ENCODE measurements at places on chromosomes 6 and 20.

GRCh38 chr6:16684896-16685554 is 76.2 kb downstream of the ATXN1 start:
- no peak for DNase-seq
- peaks cover 10% of the 10 kb centered on the region for H3K4me1 ChIP-seq
- H3K27me3 ChIP-seq, result no peaks in the 10 kb centered on the region
- H3K36me3 ChIP-seq, result no peaks in the 10 kb centered on the region
- no peak overlapping the region for H3K27ac ChIP-seq
- H3K4me3 ChIP-seq, result no peak overlapping the region

DNA sequence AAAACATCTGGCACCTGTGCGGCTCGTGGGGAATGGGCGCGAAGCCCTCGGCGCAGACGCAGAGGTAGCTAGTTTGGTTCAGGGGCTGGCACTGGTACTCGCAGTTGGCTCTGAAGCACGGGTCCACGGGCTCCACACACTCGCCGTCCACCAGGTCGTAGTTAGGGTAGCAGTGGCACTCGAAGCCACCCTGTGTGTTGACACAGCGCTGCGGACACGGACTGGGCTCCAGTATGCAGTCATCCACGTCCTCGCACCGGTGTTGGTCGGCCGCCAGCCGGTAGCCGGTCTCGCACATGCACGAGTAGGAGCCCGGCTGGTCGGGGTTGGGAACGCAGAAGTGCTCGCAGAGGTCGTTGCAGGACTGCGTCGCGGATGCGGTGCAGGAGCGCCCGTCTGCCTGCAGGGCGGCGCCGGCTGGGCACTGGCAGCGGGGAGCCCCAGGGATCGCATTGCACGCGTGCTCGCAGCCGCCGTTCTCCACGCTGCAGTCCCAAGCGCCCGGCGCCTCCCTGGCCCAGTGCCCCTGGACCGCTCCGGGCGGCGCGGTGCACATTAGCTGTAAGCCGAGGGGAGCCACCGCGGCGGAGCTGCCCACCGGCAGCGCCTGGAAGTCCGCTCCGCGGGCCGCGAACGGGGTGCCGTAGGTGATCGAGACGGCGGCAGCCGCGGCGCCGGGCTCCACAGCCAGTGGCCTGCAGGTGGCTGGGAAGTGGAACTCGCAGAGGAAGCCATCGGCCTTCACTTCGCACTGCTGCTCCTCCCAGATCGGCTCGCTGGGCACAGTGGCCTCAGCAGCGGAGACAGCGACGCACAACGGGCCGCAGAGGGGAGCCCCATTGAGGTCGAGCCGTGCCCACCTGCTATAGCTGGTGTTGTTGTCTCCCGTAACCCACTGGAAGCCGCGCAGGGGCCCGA is 930 bp downstream of the THBD start:
- peak; percentile 24 for DNase-seq
- H3K4me3 ChIP-seq, result peak overlapping the region; percentile 72
- H3K27me3 ChIP-seq, result peaks cover 85% of the 10 kb centered on the region
- H3K4me1 ChIP-seq, result peaks cover 13% of the 10 kb centered on the region
- no peak overlapping the region for H3K27ac ChIP-seq

DNA sequence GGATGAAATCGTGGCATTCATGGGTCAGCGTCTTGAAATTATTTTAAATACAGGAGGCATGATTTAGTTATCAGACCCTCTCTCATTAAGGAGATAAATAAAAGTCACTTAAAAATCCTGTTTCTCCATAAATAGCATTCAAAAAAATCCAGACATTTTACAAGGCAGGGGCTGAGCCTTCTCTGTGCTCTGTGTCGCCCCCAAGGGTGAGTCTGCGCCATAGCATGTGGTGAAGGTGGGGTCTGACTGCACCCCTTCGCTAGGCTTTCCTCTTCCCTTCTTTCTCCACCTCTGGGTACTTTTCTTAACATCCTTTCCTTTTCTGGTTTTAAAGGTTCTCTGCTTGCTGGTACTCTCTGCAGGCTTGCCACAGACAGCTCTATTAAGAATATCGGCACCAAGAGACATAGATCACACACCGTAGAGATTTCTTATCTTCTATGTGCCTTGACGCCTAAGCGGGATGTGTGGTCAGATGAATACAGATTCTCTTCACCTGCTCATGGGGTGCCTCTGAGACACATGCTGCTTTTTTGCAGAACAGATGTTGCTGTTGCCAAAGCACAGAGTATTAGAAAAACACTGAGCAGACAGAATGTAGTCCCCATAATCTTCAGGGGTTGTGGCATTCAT is 20.1 kb upstream of the FAM209A start:
- no peak for DNase-seq
- H3K4me1 ChIP-seq, result no peaks in the 10 kb centered on the region
- no peak overlapping the region for H3K27ac ChIP-seq
- H3K27me3 ChIP-seq, result no peaks in the 10 kb centered on the region
- H3K4me3 ChIP-seq, result no peak overlapping the region

DNA sequence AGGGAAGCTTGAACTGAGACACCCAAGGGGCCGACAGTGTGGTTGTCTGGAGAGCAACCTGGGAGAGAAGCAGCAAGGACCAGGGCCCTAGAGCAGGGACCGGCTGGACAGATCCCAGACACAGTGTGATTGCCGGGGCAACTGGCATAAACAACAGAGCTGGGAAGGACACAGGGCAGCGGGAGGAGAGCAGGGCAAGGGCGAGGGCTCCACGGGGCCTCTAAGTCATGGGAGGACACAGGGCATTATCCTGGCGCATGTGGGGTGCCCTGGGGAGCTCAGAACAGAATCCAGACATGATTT is 31.1 kb upstream of the CCR6 start:
- no peaks in the 10 kb centered on the region for H3K36me3 ChIP-seq
- H3K4me1 ChIP-seq, result peaks cover 7% of the 10 kb centered on the region
- no peaks in the 10 kb centered on the region for H3K27me3 ChIP-seq
- no peak overlapping the region for H3K27ac ChIP-seq
- no peak overlapping the region for H3K4me3 ChIP-seq

DNA sequence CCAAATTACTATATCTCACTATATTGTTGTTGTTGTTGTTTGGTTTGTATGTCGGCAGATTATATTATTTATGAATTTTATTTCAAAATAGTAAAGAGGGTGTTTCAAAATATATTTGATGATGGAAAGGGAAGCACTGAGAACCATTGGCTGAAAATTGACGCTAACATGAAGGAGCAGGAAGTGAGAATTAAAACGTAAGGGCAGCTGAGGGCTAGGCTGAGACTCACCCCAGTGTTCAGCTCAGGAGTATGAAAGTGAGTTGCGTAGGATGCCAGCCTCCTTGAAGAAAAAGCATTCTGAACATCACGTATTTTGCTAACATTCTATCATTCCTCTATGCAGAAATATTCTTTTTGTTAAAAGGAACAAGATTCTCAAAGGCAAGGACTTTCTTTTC is 10.7 kb upstream of the IPCEF1 start:
- H3K4me3 ChIP-seq, result no peak overlapping the region
- H3K27me3 ChIP-seq, result no peaks in the 10 kb centered on the region
- H3K27ac ChIP-seq, result no peak overlapping the region
- H3K36me3 ChIP-seq, result no peaks in the 10 kb centered on the region

- no peak for DNase-seq
- H3K36me3 ChIP-seq, result no peaks in the 10 kb centered on the region
- no peak overlapping the region for H3K27ac ChIP-seq
- no peaks in the 10 kb centered on the region for H3K27me3 ChIP-seq
Observed at GRCh38 chr20:44273231-44274215, 26.4 kb downstream of the GDAP1L1 start.

- H3K27ac ChIP-seq, result no peak overlapping the region
- no peaks in the 10 kb centered on the region for H3K27me3 ChIP-seq
- H3K4me3 ChIP-seq, result no peak overlapping the region
- DNase-seq, result no peak
Observed at GRCh38 chr6:12246900-12247299, 43.3 kb upstream of the EDN1 start.

DNA sequence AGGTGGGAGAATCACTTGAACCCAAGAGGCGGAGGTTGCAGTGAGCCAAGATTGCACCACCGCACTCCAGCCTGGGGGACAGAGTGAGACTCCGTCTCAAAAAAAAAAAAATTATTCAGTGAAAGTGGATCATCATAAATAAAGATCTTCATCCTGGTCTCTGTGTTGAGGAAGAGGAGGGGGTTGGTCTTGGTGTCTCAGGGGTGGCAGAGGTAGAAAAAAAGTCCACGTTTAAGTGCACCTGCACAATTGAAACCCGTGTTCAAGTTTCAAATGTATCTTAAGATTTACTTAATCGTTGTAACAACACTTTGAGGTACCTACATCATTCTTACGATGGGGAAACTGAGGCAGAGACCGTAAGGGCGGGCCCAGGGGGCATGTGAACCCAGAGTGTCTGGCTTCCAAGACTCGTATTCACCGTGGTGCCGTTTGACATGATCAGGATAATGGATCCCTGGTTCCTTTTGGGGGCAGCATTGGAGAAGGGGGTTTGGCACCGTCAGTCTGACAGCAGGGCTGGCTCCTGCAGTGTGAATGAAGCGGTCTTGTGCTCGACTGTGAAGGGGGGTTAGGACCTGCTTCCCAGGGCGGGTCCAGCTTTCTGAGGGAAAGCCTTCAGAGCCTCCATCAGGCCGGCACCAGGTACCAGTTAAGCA is 32.9 kb upstream of the ID1 start:
- H3K27me3 ChIP-seq, result no peaks in the 10 kb centered on the region
- peaks cover 8% of the 10 kb centered on the region for H3K4me1 ChIP-seq
- H3K36me3 ChIP-seq, result peaks cover 3% of the 10 kb centered on the region
- H3K27ac ChIP-seq, result peak overlapping the region; percentile 91

DNA sequence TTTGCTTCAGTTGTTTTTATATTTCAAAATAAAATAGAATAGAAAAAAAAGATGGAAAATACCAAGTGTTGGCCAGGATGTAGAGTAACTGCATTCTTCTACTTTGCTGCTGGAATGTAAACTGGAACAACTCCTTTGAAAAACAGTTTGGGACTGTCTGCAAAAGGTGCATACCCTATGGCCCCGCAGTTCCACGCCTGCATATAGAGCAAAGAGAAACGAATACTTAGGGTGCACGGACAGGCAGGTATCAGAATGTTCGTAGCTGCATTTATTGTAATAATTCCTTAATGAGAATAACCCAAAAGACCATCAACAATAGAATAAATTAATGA is 603 bp upstream of the RAB23 start:
- no peaks in the 10 kb centered on the region for H3K4me1 ChIP-seq
- no peak overlapping the region for H3K27ac ChIP-seq
- no peaks in the 10 kb centered on the region for H3K36me3 ChIP-seq
- H3K4me3 ChIP-seq, result peak overlapping the region; percentile 77
- DNase-seq, result no peak

GRCh38 chr6:119065955-119066354 is 12.5 kb downstream of the FAM184A start:
- no peak overlapping the region for H3K4me3 ChIP-seq
- no peak for DNase-seq
- H3K4me1 ChIP-seq, result no peaks in the 10 kb centered on the region
- H3K36me3 ChIP-seq, result no peaks in the 10 kb centered on the region
- H3K27ac ChIP-seq, result no peak overlapping the region
- no peaks in the 10 kb centered on the region for H3K27me3 ChIP-seq

DNA sequence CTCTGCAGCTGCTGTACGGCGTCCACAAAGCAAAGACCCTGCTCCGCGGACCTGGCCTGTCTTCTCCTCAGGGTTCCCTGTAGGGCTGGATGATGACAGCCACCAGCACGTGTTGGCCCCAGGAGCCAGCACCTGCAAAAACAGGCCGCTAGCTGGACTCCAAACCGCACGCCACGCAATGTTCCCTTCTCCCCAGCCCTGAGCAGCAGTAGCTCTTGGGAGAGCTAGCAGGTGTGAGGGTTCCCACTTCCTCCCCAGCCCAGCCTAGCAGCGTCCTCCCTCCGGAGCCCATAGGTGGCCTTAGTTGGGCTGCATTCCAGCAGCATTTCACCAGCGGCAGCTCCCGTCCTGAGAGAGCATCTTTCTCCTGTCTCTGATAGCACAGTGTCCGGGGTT is 42.3 kb downstream of the DACT2 start:
- H3K27ac ChIP-seq, result no peak overlapping the region
- peaks cover 9% of the 10 kb centered on the region for H3K4me1 ChIP-seq
- H3K36me3 ChIP-seq, result no peaks in the 10 kb centered on the region
- no peak for DNase-seq

DNA sequence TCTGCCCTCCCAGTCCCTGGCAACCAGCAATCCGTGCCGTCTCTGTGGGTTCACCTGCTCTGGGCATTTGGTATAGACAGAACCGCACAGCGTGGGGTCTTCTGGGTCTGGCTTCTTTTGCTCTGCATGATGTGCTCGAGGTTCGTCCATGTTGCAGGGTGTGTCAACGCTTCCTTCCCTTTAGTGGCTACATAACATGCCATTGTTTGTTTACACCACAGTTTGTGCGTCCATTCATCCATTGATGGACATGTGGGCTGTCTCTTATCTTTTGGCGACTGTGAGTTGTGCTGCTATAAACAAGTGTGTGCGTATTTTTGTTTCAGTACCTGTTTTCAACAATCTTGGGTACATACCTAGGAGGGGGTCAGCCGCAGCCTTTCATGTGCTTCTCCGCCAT is 149.5 kb upstream of the RPS6KA2 start:
- no peak for DNase-seq
- no peak overlapping the region for H3K27ac ChIP-seq
- H3K4me3 ChIP-seq, result no peak overlapping the region
- no peaks in the 10 kb centered on the region for H3K36me3 ChIP-seq

All from neuronal stem cell (in vitro differentiated cells).